Activated T-cell treated with anti-CD3 and anti-CD28 coated beads for 48 hours (primary cell): ENCODE measurements at places on chromosomes 1 and 21.

DNA sequence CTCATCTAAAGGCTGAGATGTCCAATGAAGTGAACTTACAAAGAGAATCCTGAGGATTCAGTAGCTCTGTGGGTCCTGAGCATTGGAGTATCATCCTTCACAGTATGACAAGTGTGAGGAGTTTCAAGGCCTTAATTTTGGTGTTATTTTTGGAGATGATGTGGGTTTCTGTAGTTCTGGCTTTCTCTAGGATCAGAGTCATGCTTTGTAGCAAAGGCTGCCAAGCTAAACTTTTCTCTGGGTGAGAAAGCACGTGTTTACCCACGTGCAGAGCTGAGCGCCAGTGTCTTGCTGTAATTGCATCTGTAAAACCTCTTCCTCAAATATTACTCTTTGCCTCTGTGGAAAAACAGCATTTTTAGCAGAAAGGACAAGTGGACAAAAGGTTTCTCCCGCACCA is 387.8 kb upstream of the LYPLAL1 start:
- DNase-seq: no peak

DNA sequence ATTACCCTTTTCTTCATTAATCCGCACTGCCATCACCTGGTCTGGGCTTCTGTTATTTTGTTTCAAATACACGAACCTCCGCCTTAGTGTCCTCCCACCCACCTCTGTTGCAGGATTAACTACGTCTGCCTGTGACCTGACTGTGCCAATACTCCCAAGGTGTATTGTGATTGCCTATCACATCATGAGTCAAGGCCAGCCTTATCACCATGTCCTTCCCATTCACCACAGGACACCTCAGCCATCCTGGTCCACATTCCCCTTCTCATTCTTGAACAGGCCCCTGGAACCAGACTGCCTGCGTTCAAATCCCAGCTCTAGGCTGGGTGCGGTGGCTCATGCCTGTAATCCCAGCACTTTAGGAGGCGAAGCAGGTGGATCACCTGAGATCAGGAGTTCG is 14.4 kb downstream of the F11R start:
- DNase-seq: no peak

DNA sequence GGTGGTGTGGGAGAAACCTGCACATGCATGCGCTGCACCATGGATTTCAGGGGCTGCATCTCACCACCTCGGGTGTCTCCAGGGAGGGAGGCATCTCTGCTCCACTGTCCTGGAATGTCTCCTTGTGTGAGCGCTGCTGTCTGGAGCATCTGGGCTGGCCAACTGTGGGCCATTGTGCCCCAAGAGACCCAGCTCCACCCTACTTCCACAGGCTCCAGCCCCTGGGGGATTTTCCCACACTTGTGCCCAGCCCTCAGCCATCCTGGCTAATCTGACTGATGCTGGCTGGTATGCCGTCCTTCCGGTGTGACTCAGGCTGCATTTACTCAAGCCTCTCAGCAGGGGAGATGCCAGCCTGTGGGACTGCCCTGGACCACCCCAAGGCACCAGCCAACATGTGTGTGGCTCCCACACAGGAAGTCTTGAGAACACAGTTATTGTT is 62.0 kb downstream of the TRIM11 start:
- no peak for DNase-seq

- DNase-seq: no peak
These were observed 131.2 kb downstream of the RHOU start for GRCh38 chr1:228866468-228866867.

GRCh38 chr1:214496126-214496525 is 55.3 kb downstream of the PTPN14 start:
- no peak for DNase-seq

- DNase-seq: no peak
These were observed 56.3 kb downstream of the ZP4 start for GRCh38 chr1:237834461-237834860.

DNA sequence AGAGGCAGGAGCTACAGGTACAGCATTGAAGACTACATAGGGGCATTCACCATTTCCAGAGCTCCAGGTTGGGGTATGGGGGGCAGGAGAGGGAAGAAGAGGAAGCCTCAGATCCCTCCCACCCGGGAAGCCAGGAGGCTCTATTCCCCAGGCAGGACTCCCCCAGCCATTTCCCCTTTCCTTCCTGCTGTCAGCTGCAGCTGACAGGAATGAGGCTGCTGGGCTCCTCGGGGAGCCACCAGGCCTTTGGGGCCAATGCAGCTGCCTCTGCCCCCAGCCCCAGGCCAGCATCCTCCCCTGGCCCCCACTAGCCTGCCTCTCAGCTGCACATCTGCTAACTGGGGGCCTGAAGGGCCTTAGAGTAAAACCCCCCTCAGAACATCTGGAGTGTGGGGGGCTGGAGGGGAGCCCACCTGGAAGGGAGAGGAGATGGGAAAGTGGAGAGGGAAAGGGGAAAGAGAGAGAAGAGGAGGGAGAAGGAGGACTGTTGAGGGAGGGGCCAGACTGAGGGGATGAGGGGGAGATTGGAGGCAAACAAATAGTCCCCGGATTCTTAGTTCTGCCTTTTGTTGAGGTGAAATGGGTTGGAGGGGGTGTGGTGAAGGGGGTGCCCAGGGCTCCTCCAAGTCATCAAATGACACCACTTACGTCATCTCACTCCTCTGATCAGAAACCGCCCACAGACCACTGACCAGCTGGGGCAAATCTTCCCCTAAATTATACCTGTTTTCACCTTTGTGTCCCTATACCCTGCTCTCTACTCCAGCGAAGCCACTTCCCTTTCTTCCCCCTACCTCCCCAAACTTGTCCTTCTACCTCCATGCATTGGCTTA is 58.0 kb downstream of the LGR6 start:
- DNase-seq: no peak

GRCh38 chr1:212007886-212008285 is 27.5 kb downstream of the INTS7 start:
- DNase-seq: no peak

GRCh38 chr1:194477908-194478307 is 1291.5 kb upstream of the B3GALT2 start:
- DNase-seq: no peak

- DNase-seq: no peak
These were observed 1036.4 kb downstream of the ADGRL2 start for GRCh38 chr1:82836973-82837680.

DNA sequence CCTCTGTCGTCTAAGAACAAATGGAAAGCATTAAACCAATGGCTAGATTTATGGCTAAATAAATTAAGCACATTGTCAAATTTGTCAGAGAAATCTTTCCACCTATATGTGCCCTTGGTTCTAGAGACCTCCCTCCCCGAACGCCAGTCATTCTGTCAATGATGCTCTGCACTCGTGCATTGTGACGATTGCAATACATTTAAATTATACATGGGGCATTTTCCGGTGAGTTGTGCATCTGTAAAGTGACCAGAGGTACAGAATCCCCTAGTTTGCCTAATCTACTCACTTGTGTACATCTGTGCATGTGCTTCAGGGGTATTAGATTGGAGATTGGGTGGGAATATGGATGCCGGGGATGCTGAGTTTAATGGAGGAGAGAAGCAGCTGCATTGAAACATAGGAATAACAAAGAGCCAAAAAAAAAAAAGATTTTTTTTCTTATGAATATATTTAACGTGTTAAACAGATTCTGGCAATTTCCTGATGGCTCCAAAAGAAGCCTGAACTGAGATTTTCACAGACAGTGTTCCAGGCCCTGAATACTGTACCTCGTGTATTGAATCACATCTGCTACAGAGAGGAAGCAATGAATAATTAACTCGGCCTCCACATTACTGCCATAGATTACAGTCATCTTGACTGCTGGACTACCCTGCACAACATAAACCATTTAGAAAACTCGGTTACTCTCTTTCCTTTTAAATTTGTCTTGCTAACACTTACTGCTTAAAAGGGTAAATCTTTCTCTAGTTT is 149.0 kb upstream of the C1orf87 start:
- DNase-seq: no peak

- no peak for DNase-seq
These were observed 115.1 kb downstream of the SLC16A1 start for GRCh38 chr1:112840631-112841624.

GRCh38 chr21:14998784-14999183 is 66.0 kb downstream of the NRIP1 start:
- no peak for DNase-seq

GRCh38 chr21:43317959-43318358 is 109.0 kb downstream of the SIK1 start:
- no peak for DNase-seq
